Sciatic nerve (tissue), 2 donors: ENCODE measurements at places on chromosomes 6 and 20.

DNA sequence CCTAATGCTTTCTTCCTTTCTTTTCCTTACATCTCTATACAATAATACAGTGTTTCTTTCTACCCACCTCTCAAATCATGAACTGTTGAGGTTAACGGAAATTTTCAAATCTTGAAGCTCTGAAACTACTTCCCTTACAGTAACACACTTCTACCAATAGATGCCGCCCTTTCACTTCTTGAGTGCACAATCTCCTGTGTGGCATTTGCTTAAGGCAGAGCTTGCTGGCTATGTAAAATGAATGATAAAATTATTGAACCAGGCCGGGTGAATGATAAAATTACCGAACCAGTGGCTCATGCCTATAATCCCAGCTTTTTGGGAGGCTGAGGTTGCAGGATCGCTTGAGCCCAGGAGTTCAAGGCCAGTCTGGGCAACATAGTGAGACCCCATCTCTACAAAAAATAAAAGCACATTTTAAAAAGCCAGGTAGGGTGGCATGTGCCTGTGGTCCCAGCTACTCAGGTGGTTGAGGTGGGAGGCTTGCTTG is 56.8 kb downstream of the KCNS1 start:
- DNase-seq = no peak

- DNase-seq = no peak
These were observed 572.5 kb upstream of the JAG1 start for GRCh38 chr20:11246251-11246775.

- no peak for DNase-seq
These were observed 300.4 kb downstream of the C6orf118 start for GRCh38 chr6:165008971-165009370.

- DNase-seq = no peak
These were observed 1065.8 kb upstream of the EYS start for GRCh38 chr6:66772800-66773199.

DNA sequence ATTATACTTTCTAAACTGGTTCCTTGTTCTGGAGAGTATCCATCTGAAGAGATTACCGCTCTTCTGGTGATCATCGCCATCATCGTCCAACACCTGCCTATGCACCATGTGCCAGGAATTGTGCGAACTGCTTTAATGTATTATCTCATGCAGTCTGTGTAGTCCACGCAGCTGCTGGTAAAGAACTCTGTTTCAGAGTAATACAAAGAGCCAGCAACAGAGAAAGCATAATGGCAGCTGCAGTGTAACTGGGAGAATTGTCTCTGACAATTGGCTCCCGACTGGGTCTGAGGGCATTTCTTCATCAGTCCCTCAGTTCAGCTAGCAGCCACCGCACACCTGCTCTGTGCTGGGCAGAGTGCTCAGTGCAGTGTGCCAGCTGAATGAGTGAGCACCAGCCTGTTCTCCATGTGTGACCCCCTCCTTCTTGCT is 383.4 kb downstream of the GRIK2 start:
- DNase-seq = no peak

GRCh38 chr6:80541181-80541580 is 434.7 kb downstream of the BCKDHB start:
- no peak for DNase-seq

DNA sequence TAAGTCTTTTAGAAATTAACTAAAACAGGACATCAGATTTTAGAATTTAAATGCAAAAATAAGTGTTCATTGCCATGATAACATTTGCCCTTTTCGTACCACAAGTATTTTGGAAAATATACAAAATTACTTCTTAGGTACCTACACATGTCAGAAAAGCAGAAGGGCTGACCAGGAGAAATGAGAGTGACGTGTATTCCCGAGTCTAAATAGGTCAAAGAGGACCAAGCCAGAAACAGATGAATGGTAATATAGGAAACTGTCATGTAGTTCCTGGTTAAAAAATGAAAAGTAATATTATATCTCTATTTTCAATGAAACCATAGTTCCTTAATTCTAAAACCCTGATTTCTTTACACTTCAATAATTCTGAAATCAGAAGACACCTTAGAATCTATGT is 126.2 kb downstream of the IPCEF1 start:
- no peak for DNase-seq

- no peak for DNase-seq
These were observed 79.2 kb downstream of the SRC start for GRCh38 chr20:37425103-37425625.

DNA sequence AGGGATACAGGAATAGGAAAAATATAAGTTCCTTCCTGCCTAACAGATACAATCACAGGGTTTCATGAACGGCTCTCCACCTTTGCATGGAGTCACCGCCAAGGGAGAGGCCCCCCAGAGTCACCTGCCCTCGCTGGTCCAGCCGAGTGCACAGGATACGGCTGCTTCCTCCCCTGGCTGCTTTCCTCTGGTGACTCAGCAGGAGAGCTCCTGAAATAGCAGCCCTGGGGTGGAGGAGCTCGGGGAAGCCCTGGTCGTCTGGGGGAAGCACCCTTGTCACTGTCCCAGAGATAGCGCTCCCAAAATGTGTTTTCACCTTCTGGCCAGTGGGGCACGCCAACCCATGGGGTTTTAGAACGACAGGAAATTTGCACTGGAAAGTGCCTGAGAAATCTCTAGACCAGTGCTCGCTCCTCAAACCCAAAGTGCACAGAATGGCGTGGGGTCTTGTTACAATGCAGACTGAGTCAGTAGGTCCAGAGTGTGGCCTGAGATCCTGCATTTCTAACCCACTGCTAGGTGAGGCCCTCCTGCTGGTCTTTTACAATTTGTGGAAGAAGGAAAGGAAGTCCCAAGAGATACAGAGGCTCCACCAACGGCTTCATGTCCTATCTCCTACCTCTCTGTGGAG is 35.9 kb upstream of the FAM50B start:
- no peak for DNase-seq

GRCh38 chr20:11057624-11058023 is 383.8 kb upstream of the JAG1 start:
- DNase-seq = no peak

GRCh38 chr20:36717657-36718056 is 28.2 kb downstream of the NDRG3 start:
- DNase-seq = no peak

GRCh38 chr6:104532462-104532861 is 327.3 kb downstream of the HACE1 start:
- DNase-seq = no peak
